CD4-positive, alpha-beta T cell treated with Interferon alpha-2 for 1 hour (primary cell): ENCODE measurements at places on chromosomes 4 and X.

- DNase-seq, result no peak
These were observed 125.0 kb downstream of the TEX13C start for GRCh38 chrX:125444659-125445058.

- DNase-seq, result no peak
These were observed 12.3 kb downstream of the TBCK start for GRCh38 chr4:106303548-106304281.

DNA sequence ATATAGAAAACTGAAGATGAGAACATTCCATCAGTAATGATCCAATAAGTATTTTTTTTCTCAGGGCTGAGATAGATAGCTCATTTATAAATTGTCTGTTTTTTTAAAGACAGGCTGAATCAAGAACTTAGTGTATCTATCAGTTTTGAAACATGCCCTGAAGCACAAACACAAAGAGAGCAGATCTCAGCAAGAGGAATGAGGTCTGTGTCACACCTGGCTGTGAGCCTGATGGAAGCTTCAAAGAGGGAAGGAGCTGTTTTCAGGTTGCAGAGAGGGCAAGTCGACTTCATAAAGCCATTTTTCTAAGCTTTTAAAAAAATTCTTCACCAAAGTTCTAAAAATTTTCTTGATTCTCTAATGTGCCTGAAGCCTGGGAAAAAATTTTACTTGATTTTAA, 434.9 kb downstream of the PDGFC start:
- no peak for DNase-seq

GRCh38 chr4:118865091-118865708, 23.5 kb upstream of the SYNPO2 start:
- peak; percentile 42 for DNase-seq
